ENCODE measurements at places on chromosomes 11 and 22.

GRCh38 chr22:19567157-19568009 lies 43.2 kb upstream of the CLDN5 start:
- DNase-seq = no peak

DNA sequence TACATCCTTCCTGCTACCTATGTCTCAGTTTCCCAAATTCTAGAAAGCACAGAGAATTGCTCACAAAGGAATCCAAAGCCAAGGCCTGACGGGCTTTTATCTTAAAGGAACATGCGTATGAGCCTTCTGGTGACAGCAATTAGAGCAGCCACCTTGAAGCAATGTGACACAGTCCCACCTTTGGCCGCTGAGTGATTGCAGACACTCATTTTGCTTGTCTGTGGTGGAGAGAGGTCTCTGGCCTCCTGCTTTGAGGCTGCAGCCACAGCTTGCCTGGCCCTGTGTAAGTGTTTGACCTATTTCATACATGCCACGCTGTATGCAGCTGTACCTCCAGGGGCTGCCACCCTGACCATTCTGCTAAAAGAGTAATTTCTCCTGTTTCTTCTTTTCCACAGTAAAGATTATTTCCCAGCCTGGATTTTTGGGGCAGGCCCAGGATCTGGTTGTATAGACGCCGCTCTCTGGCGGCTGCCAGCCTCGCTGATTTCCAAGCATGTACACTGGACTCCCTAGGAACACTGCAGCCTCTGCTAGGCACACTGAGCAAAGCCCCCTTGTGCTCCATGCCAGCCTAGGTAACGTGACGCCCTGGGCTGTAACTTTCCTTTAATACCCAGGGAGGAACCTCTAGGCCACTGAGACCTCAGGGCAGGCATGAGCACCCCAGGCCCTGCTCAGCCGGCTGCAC lies 1.1 kb upstream of the TMA7B start:
- no peak for DNase-seq

DNA sequence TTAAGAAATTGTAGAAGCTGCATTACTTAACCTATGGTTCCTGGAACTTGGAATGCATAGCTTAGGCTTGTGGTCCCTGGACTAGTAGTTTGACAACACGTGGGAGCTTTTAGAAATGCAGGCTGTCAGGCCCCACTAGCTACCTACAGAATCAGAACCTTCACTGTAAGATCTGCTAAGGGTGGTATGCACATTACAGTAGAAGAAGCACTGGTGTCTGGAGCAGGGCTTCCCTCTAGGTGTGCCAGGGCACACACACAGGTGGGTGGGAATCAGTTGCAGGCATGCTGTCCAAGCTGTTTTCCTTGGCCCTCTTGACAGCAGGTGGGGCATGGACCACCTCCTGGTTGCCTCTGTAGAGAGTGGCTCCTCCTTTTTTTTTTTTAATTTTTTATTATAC lies 8.8 kb downstream of the NNMT start:
- no peak for DNase-seq

GRCh38 chr11:113339929-113340589 lies 25.7 kb downstream of the TTC12 start:
- DNase-seq = no peak

DNA sequence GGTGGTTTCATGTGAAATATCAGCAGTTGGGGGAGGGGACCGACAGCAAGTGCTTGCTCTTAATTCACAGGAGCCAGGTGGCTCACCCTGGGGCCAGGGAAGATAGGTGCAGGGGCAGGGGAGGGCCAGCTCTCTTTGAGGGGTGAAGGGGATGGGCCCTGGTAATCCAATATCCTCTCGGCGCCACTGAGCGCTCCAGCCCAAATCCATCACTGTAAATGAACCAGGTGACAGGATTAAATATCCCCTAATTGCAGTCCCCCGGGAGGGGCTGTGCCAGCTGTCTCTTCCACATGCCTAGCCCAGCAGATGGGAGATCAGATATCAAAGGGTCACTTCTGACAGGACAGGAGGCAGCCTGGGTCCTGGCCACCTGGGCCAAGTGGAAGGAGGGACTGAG lies 531.8 kb upstream of the CADM1 start:
- DNase-seq = no peak

- DNase-seq = no peak
These were observed 7.3 kb downstream of the RGL4 start for GRCh38 chr22:23698094-23698493.

GRCh38 chr22:30481711-30482110 lies 9.9 kb upstream of the SEC14L3 start:
- no peak for DNase-seq

- no peak for DNase-seq
These were observed 498.8 kb upstream of the ARHGAP42 start for GRCh38 chr11:100188137-100188783.

DNA sequence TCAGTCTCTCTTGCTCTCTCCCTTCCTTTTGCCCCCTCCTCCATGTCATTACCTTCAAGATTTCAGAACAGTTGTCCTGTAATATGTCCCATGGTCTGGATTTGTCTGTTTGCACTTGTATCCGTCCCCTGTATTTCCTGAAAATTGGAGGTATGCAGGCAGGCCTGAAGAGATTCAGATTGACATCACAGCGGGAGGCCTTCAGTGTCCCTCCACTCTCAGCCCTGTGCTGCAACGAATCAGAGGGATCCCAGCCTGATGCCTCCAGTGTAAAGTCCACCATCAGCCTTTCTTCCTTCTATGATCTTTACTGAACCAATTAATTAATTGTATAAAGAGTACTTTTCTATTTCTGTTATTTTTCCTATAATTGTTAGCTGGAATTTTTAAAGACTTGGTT lies 57.3 kb downstream of the ELMOD1 start:
- no peak for DNase-seq

GRCh38 chr11:1921574-1922141 lies 2.2 kb downstream of the TNNT3 start:
- DNase-seq = no peak

- no peak for DNase-seq
These were observed 59.1 kb downstream of the IGLL1 start for GRCh38 chr22:23520863-23521440.

DNA sequence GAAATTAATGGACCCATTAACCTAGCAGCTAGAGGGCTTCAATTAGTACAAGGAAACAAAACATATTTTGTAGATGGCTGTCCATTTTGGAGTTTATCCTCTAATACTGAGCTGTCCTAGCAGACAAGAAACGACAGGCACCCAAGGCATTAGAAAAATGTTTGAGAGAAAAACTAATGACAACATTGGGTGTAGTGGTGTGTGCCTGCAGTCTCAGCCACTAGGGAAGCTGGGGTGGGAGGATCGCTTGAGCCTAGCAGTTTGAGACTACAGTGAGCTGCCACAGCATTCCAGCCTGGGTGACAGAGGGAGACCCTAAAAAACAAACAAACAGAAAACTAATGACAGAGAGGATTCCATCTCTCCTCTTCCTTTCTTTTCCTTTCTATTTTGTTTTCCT lies 1.5 kb downstream of the A4GALT start:
- DNase-seq = no peak

DNA sequence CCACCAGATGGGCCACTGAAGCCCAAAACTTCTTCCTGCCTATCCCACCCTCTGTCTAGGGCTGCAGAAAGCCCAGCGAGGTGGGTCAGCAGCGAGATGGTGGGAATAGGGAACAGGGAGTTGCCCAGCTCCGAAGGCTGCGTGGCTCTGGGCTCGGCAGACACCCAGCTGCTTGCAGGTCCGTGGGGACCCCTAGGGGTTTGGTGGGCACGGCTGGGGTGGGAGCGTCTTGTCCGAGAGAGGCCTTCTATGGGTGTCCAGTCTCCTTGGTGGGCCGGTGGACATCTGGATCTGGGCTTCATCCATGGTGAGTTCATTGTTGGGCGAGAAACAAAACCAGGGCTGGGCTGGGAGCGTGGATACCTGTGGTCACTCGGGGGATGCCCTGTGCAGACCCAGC lies 1211.0 kb downstream of the BRD1 start:
- DNase-seq = no peak

DNA sequence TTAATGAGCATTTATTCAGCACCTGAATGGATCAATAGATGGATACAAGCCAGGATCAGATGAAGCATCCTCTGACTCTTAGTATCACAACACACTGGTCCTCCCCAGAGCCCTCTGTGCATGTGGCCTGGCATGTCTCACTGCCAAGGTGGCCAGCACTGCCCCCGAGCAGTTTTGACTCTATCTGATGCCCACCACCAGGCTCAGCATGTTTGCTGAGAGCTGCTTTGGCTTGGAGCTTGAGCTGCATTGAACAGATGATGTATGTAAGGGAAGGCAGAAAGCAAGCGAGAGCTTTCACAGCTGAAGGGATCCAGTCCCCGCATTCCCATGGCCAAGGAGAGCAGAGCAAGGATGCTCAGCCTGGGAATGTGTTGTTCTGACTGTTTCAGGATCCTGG lies 320.3 kb downstream of the BUD13 start:
- DNase-seq = no peak

- no peak for DNase-seq
These were observed 1.8 kb upstream of the OR10A5 start for GRCh38 chr11:6843670-6844069.

Measured in stimulated activated CD4-positive, alpha-beta T cell treated with anti-CD3 and anti-CD28 coated beads, Interleukin-12 subunit alpha, Interleukin-12 subunit beta, amount 100 ng/mL, for 24 hours (primary cell).